Breast epithelium (tissue), 4 donors: ENCODE measurements at places on chromosomes 1 and 21. TPM values are rescaled to one million over a fixed set of nuclear protein-coding genes. Genes with fewer than 3 reads are reported as not detected.

Gene BRINP2
- 2.9 TPM for total RNA-seq

Gene TTC34
- 0.88 TPM for total RNA-seq

Gene ARHGAP30
- 7.9 TPM for total RNA-seq

Gene SMPDL3B
- 13.8 TPM for total RNA-seq

Gene SLC30A10
- total RNA-seq: not detected

Gene CRYBG2
- not detected for total RNA-seq

Gene HSD3B2
- total RNA-seq: not detected

Gene SPATA1
- 0.16 TPM for total RNA-seq

Gene KCNA2
- total RNA-seq: 13.8 TPM

Gene ZFP69B
- 2.6 TPM for total RNA-seq
